ENCODE measurements at places on chromosomes 2 and 18.

DNA sequence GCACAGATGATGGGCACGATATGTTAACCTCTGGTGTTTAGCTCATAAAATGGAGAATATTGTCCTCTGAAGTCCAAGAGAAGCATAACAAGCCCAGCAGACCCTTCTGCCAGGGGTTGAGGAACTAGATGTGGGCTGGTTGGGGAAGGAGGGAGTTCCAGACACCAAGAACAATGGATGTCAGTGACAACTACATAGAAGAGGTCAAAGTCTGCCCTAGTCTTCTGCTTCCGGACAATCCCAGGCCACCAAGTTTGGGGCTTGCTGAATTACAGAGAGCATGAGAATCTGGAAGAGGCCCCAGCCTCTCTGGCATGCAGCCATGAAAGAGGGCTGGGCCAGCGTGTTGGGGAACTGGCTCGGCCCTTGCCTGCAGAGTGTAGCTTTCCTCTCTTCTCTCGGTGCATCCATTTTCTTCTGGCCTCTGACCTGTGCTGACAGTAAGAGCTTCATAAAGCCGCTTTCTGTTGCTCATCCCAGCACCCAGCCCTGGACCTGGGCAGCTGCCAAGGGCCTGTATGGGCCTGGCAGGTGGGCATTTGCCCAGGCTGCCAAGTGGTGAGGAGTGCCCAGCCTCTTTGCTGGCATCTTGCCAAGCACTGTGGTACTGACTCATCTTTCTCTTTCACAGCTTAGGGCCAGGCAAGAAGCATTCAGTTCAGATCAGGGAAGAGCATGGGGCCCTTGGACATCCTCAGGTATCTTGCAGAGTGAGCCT is 14.6 kb upstream of the LAPTM4A start:
- peak; percentile 90 for DNase-seq

- no peak for DNase-seq
Measured at GRCh38 chr18:13547347-13547746, 179.0 kb downstream of the FAM210A start.

- peak; percentile 67 for DNase-seq
Measured at GRCh38 chr2:17879137-17879912, 858 bp downstream of the KCNS3 start.

- no peak for DNase-seq
Measured at GRCh38 chr18:38487521-38487920, 921.9 kb upstream of the CELF4 start.

DNA sequence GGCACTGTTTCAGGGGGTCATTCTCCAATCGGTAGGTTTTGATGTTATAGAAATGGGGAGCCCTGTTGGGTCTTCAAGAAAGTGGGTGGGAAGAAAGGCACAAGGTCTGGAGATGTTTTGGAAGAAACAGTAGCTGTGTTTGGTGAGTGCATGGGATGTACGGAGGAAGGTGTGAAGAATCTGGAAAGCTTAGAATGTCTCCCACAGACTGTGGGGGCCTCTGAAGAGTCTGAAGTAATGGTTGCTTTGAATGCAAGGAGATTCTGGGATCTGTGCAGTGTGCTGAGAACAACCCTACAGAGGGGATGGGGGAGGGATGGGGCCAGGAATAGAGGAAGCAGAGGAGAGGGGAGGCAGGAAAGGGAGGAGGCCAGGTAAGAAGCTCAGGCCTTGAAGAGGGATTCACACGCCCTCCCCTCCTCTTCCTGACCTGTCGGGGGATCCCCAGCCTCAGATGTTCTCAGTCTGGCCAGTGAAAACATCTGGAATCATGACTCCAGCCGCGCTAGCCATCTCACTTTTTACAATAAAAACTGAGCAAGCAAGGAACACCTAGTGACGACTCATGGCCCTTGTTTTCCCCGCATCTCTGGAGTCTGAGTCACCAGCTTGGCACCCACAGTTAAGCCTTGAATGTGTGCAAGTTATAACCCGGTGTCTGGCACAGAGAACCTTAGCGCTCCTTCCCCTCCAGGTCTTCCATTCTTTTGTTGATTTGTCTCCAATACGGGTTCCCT is 74.2 kb downstream of the SH3BP4 start:
- DNase-seq = no peak

DNA sequence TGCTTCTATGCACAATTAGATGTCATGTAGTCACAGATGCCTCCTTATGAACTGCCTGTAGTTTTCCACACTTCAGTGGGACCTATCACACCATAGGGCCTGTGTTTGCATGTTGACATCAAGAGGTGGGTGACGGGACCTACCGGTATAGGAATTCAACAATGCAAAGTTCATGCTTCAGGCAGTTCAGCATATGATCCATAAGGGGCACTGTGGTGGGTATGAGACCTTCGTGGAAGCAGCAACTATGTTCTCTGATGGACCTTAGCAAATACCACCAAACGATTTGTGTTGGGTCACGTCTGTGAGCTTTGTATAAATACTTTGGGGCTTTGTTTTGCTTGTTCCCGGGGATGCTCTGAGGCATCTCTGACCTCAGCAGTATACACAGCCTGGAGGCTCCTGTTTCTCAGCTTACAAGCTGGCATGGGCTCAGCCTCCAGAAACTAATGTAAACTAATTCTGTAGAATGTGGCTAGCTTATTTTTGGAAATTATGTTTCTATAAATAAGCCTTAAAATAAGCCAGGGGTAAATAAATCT is 111.6 kb downstream of the DTNA start:
- no peak for DNase-seq

DNA sequence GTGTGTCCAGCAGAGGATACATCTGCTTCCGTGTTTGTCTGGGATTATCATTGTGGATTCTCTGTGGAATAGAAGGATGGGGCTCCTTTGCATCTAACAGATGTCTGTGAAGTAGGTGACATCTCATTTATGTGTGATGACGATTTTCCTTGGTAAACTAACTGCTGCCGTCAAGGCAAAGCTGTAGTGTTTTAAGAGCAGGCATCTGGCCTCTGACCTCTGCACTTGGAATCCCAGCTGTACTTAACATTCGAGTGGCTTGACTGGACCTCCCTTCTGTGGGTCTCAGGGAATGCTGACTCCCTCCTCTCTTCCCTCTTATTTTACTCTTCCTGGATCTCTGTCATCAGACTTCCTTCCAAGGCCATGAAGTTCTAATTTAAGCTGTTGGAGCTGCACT is 56.4 kb downstream of the DCDC2C start:
- DNase-seq = no peak

DNA sequence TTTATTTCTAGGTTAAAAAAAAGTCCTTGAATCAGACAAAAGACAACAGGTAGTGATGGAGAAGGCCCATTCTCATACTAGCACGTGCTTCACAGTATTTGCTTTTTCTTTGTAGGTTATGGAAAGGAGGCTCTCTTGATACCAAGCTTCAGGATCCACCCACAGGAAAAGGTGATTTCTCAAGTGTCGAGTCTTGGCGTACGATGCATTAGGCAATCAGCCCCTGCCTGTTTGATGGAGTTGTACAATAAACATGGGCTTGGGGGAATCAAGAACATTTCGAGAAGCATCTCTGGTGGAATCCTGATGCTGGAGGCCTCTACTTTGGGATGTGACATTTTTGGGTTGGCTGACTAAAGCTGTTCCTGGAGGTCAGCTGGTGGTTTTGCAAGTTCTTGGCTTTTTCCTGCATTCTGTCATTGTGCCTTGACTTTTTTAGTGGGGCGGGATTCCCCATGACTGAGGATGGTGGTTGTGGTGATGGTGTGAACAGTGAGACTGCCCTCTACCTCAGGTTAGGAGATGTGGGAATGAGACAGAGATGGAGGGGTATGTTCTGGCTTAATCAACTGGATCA is 231.5 kb upstream of the SPRED2 start:
- no peak for DNase-seq

DNA sequence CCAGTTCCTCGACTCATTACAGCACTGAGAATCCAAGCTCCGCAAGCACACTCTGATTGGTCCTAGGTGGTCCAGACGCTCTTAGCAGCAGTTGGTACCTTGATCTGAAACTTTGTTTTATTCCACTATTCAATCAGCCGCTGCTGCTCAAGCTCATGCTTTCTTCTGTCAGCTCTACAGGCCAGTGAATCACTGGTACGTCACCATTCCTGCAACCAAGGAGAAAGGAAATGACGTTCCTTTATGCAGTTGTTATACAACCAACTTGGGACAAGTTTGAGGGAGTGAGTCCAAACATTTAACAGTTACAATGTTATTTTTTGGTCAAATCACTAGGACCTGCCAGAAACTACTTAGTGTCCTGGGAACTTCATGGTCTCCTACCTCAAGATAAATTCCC is 398.8 kb upstream of the TMEFF2 start:
- no peak for DNase-seq

DNA sequence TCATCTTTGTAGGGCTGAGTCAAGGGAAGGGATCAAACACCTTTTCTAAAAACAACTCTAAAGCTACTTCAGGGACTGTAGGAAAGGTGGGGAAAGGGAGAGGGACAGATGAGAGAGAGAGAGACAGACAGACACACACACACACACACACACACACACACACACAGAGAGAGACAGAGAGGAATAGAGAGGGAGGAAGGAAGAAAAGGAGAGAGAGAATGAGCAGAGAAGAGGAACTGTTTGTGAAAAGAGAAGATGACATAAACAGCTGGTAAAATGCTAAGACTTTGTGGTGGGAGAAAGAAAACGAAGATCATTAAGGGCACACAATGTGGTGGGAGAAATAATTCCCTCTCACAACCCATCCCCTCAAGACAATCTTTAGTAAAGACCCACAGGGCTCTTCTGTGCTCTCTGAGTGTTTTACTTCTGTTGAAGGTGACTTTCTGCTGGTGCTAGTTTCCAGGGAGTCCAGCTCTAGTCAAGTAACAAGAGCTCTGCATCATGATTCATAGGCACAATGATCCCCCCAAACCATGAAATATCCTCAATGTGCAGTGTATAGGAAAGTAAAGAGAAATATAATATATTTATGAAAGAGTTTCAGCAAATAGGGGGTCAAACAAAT is 77.2 kb upstream of the STK17B start:
- no peak for DNase-seq

DNA sequence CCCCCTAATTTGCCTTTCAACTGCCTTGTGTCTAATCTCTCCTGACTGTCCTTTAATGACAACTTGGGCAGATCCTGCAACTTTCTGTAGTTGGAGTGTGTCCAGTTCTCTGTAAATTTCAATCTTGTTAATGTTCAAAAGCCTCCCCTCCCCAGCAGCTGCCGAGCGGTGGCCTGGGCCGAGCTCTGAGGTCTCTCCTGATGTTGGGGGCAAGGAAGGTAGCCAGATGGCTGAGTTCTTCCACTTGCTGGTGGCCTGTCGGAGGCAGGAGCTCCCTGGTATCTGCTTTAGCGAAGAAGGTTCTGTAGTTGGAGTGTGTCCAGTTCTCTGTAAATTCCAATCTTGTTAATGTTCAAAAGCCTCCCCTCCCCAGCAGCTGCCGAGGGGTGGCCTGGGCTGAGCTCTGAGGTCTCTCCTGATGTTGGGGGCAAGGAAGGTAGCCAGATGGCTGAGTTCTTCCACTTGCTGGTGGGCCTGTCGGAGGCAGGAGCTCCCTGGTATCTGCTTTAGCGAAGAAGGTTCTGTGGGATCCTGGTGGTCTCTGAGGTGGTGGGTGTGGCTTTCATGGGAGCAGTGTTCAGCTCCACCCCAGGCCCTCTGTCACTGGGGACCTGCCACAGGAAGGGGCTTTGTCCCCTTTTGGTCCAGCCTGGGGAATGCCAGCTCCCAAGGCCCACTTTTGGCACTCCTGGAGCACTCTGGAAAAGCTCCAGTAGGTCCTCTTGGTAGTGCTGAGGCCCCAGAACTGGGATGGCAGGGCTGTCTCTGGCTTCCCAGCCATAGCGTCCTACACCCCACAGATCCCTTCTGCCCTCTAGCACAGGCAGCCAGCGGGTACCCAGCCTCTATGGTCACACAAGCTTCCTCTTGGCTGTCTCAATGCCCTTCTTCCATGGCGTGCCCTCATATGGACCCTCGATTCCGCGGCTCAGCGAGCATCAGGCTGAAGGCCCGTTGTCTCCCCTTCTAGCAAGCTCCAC is 211.9 kb downstream of the ALPK2 start:
- DNase-seq = no peak

GRCh38 chr2:230721712-230722111 is 9.1 kb downstream of the CAB39 start:
- DNase-seq = no peak

- DNase-seq = no peak
Measured at GRCh38 chr18:48194591-48195181, 214.5 kb downstream of the ZBTB7C start.

DNA sequence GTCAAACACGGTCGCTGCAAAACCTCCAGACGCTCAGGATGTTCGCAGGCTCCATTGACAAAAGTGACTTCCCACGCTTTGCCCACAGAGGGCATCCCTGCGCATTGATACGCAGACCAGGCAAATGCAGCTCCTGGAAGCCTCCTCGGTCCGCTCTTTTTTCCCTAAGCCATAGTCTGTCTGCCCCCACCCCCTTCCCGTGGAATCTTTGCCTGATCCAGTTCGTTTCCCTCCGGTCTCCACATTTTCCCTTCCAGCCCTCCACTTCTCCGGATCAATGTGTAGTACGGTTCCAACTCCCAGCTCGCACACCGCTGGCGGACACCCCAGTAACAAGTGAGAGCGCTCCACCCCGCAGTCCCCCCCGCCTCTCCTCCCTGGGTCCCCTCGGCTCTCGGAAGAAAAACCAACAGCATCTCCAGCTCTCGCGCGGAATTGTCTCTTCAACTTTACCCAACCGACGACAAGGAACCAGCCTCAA is at the start of gene DCC:
DCC (plus strand) TSS at position 307 of the 481 bp plus-strand sequence. CDS start 591 bp downstream, outside the sequence.
- peak; percentile 60 for DNase-seq

DNA sequence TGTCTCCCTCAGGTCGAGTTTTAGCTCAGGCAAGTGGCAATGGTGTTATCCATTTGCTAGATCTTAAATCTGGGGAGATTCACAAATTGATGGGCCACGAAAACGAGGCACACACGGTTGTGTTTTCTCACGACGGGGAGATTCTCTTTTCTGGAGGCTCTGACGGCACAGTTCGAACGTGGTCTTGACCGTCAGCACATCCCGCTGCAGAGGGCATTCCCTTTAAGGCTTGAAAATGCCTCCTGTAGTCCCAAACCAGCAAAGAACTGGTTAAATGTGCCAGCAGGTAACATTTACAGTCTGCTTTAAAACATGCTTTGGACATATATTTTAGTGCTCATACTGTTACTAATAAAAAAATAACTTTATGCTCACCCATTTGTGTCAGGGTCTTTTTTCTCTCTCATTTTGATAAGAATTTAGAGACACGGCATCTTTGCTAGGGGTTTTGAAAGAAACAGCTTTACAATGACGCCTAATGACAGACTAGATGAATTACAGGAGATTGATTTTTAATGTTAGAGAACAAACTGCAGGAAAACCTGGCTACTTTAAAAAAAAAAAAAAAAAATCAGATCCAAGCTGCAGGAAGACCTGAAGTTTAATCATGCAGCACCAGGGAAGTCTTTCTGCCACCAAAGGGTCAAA is 602 bp upstream of the VWC2L start:
- peak; percentile 6 for DNase-seq

- no peak for DNase-seq
Measured at GRCh38 chr18:47120428-47120827, 29.9 kb downstream of the HDHD2 start.

DNA sequence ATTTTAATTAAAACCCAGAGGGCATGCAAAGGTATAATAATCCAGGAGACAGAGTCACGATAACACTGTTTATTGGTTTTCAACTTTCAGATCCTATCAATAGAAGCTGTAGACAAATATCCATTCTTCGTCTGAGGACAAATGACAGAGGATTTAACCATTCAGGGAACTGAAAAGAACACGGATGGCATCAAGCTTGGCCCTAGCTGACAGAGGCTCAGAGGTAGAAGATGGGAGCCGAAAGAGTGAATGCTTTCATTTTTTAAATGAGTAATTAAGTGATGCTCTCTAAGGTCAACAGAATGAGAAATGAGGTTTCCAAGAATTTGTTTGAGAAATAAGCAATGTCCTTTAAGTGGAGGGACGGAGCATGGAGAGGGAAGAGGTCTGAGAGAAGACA is 62.1 kb downstream of the BCL2 start:
- DNase-seq = no peak

GRCh38 chr2:62361964-62362363 is 144.0 kb downstream of the TMEM17 start:
- no peak for DNase-seq
